ENCODE measurements at places on chromosomes 11 and 22.

DNA sequence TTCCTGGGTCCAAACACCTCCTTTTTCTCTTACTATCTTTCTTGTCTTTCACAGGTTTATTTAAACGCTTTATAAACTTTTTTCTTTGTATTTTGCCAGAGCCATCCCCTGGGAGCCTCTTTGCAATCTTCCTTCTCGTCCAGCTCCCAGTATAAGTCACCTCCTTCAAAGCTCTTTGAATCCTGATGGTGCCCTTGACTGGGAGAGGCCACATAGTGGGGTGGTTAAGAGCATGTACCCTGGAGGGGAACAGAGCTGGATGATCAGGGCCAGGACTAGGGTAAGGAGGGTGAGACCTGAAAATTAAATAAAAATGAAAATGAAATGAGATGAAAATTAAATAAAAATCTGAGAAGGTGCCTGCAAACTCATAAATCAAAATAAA lies 155.0 kb downstream of the FBXO7 start:
- no peak for DNase-seq
- H3K36me3 ChIP-seq = no peaks in the 10 kb centered on the region

DNA sequence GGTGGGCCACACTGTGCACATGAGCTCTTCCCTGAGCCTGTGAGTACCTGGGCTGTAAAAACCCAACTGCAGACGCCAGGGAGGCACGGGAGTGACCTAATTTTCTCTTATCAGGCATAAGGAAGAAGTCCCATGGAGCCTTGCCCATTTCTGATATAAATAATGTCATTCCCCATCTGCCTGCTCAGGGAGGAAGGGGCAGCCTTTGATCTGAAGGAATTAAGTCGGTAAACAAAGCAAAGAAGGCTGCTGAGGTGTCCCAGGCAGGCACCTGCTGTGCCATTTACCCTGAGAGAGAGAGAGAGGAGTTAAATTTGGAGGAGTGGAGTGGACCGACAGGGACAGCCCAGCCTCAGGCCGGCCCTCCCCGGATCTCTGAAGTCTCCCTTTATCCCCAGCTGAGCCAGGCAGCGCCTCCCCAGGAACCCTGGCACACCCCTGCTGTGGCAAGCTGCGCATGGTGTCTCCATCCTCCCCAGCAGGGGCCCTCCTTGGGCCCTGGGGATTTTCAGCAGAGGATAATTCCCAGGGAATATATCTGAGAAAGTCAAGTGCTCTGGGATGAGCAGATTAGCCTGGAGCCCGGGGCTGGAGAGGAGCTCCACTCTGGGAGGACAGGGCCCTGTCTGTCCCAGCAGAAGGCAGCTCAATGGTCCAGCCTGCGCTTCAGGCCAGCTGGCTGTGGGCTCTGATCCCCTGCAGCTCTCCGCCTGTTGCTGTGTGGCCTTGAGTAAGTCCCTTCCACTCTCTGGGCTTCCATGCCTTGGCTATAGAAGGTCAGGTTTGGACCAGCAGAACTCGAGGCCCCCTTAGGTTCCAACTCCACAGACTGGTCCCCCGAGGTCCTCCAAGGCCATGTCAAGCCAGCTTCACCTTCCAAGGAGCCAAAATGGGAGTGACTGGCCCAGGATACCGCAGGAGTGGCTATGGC lies 17.5 kb upstream of the CABP7 start:
- H3K36me3 ChIP-seq = no peaks in the 10 kb centered on the region
- no peak for DNase-seq
- H3K27ac ChIP-seq = no peak overlapping the region
- no peak overlapping the region for H3K4me3 ChIP-seq
- peaks cover 3% of the 10 kb centered on the region for H3K27me3 ChIP-seq

GRCh38 chr11:60895687-60896086 lies 10.7 kb downstream of the PRPF19 start:
- H3K4me3 ChIP-seq = no peak overlapping the region
- DNase-seq = no peak
- H3K4me1 ChIP-seq = no peaks in the 10 kb centered on the region
- H3K27ac ChIP-seq = no peak overlapping the region
- H3K36me3 ChIP-seq = peaks cover 59% of the 10 kb centered on the region

DNA sequence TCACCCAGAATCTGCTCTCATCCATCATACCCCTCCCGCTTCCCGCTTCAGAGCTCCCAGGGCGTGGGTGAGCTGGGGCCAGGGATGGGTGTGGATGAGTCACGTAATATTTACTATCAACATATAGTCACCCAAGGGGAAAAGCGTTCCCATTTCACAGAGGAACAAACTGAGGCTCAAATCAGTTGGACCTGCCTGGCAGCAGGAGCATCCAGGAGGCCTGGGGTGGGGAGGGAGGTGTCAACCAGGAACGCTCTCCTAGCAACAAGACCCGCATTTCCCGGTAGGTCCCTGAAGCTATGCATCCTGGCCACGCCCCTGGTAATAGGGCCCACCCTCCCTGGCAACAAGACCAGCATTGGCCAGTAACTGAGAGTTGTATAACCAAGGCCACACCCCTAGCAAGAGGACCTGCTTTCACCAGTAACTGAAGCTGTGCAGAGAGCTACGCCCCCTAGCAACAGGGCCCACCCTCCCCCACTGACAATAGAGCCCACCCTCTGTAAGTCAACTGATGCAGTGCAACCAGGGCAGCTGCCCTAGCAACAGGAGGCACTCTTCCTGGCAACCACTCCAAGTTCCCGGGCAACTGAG lies 32.7 kb upstream of the TXNRD2 start:
- no peaks in the 10 kb centered on the region for H3K27me3 ChIP-seq
- H3K27ac ChIP-seq = peak overlapping the region; percentile 81
- peaks cover 3% of the 10 kb centered on the region for H3K4me1 ChIP-seq

DNA sequence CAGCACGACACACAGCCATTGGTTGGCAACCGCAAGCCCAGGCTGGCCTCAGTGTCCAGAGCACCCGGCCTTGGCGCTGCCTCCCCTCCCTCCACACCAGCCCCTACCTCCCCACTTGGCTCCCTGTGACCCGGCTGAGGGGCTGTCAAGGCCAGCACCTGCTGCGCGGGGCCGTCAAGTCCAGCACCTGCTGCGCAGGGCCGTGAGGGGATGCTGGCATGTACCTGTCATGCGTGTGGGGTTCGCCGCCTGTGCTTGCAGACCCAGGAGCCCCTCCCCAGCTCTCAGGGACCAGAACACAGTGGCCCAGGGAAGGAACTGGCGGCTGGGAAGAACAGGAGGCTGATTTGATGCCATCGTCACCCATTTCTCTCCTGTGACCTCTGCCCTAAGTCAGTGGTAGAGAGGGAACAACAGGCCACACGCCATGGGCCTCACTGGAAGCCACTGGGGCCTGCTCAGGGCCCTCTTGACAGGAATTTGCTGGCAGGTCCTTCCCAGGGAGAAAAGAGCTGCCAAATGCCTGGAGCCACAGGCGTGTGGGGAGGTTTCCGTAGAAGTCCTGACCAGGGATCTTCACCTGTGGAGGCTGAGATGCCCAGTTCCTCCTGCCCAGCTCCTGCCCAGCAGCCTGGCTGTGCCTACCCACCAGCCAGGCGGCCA lies 37.6 kb downstream of the TBX1 start:
- H3K36me3 ChIP-seq = no peaks in the 10 kb centered on the region
- no peak overlapping the region for H3K4me3 ChIP-seq
- no peaks in the 10 kb centered on the region for H3K27me3 ChIP-seq
- H3K27ac ChIP-seq = no peak overlapping the region
- no peak for DNase-seq

DNA sequence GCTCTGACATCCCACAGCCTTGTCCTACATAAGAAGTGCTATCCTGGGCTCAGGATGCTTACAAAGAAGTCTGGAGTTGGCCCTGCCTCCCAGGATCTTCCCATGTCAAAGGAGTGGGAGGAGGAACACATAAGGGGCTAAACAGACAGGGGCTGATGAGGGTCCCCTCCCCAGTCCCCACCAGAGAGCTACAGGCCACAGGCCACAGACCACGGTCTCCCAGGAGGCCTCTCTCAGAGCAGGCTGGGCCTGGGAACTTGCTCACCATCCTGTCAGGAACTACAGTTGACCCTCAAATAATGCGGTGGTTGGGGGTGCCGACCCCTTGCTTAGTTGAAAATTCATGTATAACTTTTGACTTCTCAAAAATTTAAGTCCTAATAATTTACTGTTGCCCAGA lies 315.5 kb downstream of the NTM start:
- H3K4me3 ChIP-seq = no peak overlapping the region
- no peaks in the 10 kb centered on the region for H3K36me3 ChIP-seq
- no peaks in the 10 kb centered on the region for H3K4me1 ChIP-seq
- no peak overlapping the region for H3K27ac ChIP-seq
- no peak for DNase-seq

- H3K4me3 ChIP-seq = no peak overlapping the region
- H3K4me1 ChIP-seq = peaks cover 12% of the 10 kb centered on the region
- no peak for DNase-seq
Observed at GRCh38 chr11:65383778-65384177, 1.3 kb upstream of the SLC25A45 start.

GRCh38 chr22:43337385-43337784 lies 5.8 kb downstream of the SCUBE1 start:
- DNase-seq = no peak
- H3K27ac ChIP-seq = no peak overlapping the region
- H3K4me3 ChIP-seq = no peak overlapping the region
- H3K36me3 ChIP-seq = no peaks in the 10 kb centered on the region

GRCh38 chr11:67592880-67593564 lies 9.4 kb downstream of the GSTP1 start:
- H3K36me3 ChIP-seq = no peaks in the 10 kb centered on the region
- no peaks in the 10 kb centered on the region for H3K27me3 ChIP-seq
- DNase-seq = no peak
- H3K4me3 ChIP-seq = no peak overlapping the region

- no peaks in the 10 kb centered on the region for H3K4me1 ChIP-seq
- no peaks in the 10 kb centered on the region for H3K27me3 ChIP-seq
- H3K27ac ChIP-seq = no peak overlapping the region
Observed at GRCh38 chr11:121536126-121536525, 83.4 kb upstream of the SORL1-AS1 start.

- no peaks in the 10 kb centered on the region for H3K4me1 ChIP-seq
- H3K4me3 ChIP-seq = no peak overlapping the region
- no peak overlapping the region for H3K27ac ChIP-seq
- DNase-seq = no peak
- no peaks in the 10 kb centered on the region for H3K27me3 ChIP-seq
Observed at GRCh38 chr22:35209203-35209602, 48.1 kb upstream of the HMGXB4 start.

GRCh38 chr11:76705826-76706225 lies 35.3 kb upstream of the LRRC32 start:
- no peak for DNase-seq
- no peaks in the 10 kb centered on the region for H3K27me3 ChIP-seq
- no peaks in the 10 kb centered on the region for H3K36me3 ChIP-seq
- no peak overlapping the region for H3K4me3 ChIP-seq
- H3K4me1 ChIP-seq = peaks cover 11% of the 10 kb centered on the region
- no peak overlapping the region for H3K27ac ChIP-seq

DNA sequence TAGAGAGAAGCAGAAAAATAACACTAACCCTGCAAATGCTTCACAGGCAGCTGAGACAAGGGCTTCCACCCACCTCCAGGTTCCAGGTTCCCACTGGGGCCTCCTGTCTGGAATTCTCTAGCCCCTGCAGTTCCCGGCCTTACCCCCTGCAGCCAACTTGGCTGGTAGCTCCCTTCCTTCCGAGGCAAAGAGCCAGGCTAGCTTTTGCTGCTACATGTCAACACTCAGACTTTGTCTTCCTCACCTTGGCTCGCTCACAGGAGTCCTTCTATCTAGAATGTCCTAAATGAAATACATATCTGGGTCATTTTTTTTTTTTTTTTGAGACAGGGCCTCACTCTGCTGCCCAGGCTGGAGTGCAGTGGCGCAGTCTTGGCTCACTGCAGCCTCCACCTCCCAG lies 9.9 kb upstream of the TTLL1 start:
- no peak for DNase-seq
- no peaks in the 10 kb centered on the region for H3K36me3 ChIP-seq
- no peak overlapping the region for H3K27ac ChIP-seq
- H3K4me3 ChIP-seq = no peak overlapping the region
- H3K27me3 ChIP-seq = no peaks in the 10 kb centered on the region
- H3K4me1 ChIP-seq = no peaks in the 10 kb centered on the region

GRCh38 chr22:17788528-17789378 lies 14.5 kb upstream of the BID start:
- no peak for DNase-seq
- peaks cover 5% of the 10 kb centered on the region for H3K4me1 ChIP-seq
- H3K4me3 ChIP-seq = no peak overlapping the region
- H3K36me3 ChIP-seq = no peaks in the 10 kb centered on the region

DNA sequence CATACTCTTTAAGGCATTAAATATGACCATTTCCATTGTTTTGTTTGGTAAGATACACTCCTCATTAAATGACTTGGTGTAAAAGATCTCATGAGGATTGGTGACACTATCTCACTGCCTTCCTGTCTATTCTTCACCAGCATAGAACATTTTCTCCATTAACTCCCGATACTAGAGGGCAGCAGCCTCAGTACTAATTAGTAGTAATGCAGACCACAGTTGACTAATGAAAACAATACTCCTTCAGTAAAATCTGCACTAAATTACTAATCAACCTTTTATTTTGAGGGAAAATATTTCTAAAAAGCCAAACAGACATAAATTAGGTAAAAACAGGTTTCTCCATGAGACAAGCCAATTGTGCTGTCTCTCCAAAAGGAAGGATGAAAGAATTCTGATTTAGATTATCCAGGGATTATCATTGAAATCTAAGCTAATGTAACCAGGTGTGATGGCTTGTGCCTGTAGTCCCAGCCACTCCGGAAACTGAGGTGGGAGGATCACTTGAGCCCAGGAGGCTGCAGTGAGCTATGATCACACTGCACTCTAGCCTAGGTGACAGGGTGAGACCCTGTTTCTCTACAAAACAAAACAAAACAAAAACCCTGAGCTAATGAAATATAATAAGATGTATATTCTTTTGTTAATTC lies 9.4 kb downstream of the PGM2L1 start:
- H3K27ac ChIP-seq = no peak overlapping the region
- no peak for DNase-seq
- H3K4me3 ChIP-seq = no peak overlapping the region

- no peaks in the 10 kb centered on the region for H3K27me3 ChIP-seq
- H3K4me3 ChIP-seq = no peak overlapping the region
- no peak for DNase-seq
- no peak overlapping the region for H3K27ac ChIP-seq
- no peaks in the 10 kb centered on the region for H3K36me3 ChIP-seq
Observed at GRCh38 chr11:132094598-132094997, 724.2 kb downstream of the NTM start.

GRCh38 chr11:1534682-1535081 lies 37.4 kb downstream of the DUSP8 start:
- H3K27ac ChIP-seq = no peak overlapping the region
- no peak for DNase-seq
- H3K27me3 ChIP-seq = peaks cover 9% of the 10 kb centered on the region
- no peaks in the 10 kb centered on the region for H3K36me3 ChIP-seq
- no peak overlapping the region for H3K4me3 ChIP-seq

GRCh38 chr11:15909937-15910598 lies 446.3 kb downstream of the SOX6 start:
- no peak overlapping the region for H3K4me3 ChIP-seq
- H3K27me3 ChIP-seq = no peaks in the 10 kb centered on the region
- DNase-seq = no peak
- H3K27ac ChIP-seq = no peak overlapping the region
- no peaks in the 10 kb centered on the region for H3K4me1 ChIP-seq
